ENCODE measurements at places on chromosomes 4 and X. TPM values are rescaled to one million over a fixed set of nuclear protein-coding genes. Genes with fewer than 3 reads are reported as not detected.
A peak's percentile ranks its signal among the peaks of the same experiment; 100 is the strongest.

GRCh38 chr4:15873117-15873516, 65.4 kb downstream of the FGFBP1 start:
- DNase-seq, result no peak

- no peak for DNase-seq
Observed at GRCh38 chr4:145102619-145103018, 4.5 kb downstream of the ABCE1 start.

Gene LGI2
- not detected for total RNA-seq

DNA sequence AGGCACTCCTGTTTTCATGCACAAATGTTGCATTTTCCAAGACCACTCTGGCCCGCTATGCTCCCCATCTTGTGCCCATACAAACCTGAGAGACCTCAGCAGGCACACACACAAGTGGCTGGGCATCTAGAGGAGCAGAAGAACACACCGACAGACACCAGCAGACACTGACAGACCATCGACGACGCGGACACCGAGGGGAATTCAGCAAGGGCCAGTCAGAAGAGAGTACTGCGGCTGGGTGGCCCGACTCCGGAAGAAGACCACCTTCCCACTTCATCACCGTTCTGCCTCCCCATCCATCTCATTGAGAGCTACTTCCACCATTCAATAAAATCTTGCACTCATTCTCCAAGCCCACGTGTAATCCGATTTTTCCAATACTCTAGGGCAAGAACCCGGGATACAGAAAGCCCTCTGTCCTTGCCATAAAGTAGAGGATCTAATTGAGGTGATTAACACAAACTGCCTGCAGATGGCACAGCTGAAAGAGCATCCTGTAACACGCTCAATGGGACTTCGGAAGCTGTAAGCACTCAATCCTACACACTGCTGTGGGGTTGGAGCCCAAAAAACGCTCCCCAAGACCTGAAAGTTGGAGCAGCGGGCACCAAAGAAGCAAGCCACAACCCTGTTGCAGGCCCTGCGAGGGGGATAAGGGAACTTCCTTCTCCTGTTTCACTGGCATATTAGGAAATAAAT, 780.9 kb downstream of the ARAP2 start:
- no peak for DNase-seq

- DNase-seq, result no peak
Observed at GRCh38 chrX:35166023-35166422, 223.4 kb downstream of the FAM47B start.

DNA sequence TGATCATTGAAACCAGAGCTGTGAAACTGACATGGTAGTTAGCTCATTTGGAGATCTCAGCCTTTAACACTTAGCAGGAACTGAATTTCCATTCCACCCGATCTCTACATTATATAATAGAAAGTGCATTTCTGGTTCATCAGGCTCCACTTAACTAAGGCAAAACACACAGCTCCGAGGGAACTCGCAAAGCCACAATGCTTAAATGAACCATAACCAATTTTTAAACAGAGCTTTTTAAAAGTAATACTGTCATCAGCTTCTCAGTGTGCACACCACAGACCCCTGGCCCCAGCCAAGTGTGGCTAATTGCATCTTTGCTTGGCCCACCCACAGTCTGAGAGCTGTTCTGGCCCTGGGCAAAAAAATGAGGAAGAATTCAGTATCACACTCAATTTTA, 66.1 kb downstream of the DCHS2 start:
- no peak for DNase-seq

Gene H2BW2
- total RNA-seq, result not detected

Gene IL2
- 0.67 TPM for total RNA-seq

Gene TGIF2LX
- total RNA-seq, result not detected

- DNase-seq, result no peak
Observed at GRCh38 chr4:123976819-123977218, 580.2 kb downstream of the SPRY1 start.

GRCh38 chr4:186144946-186145569, 40.6 kb downstream of the FAM149A start:
- DNase-seq, result no peak

Gene AFM
- not detected for total RNA-seq

Gene HTR2C
- total RNA-seq, result not detected

Gene SRPX
- total RNA-seq, result not detected

DNA sequence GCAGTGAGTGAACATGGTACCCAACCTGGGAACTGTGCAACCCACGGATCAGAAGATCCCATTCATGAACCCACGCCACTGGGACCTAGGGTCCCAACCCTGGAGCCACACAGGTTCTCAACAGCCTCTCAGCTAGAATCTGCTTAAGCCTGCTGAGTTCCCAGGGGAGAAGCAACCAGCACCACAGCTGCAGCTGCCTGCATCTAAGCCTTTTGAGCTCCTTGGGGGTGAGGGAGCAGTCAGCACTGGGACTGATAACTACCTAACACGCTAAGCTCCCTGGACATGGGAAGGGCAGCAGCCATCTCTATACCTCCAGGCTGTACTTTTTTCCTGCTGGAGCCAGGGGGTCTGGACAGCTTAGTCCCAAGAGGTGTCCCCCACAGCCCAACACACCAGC, 179.3 kb downstream of the IL15 start:
- DNase-seq, result no peak

Gene CAMK2D
- total RNA-seq, result 32.1 TPM

- no peak for DNase-seq
Observed at GRCh38 chr4:75666299-75666698, 6.9 kb downstream of the G3BP2 start.

DNA sequence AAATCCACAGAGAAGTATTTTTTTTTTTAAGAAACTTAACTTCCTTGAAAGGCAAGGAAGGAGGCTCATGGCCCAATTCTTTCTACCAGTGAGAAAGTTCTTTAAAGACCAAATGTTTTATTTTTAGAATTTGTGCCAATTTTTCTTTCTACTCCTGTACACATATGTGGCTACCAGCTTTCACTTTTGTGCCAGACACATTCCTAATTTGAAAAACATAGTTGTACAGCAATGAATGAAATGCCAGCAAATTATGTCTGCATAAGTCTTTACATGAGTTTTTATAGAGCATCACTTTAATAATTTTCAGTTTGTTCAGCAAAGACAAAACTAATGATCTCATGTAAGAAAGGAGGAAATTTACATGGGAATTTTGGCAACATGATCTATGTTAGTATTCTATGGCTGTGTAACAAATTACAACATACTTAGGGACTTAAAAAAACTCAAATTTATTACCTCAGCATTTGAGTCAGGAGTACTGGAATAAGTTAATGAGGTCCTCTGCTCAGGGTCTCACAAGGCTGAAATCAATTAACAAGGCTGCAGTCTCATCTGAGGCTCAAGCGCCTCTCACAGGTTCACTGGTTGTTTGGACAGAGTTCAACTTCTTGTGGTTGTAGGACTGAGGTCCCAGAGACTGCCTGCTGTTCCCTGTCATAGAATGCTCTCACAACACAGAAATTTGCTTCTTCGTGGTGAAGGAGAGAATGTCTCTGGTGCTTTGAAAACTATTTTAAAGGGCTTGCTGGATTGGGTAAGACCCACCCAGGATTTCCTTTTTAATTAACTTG, 678.2 kb upstream of the FAM241A start:
- DNase-seq, result no peak

- DNase-seq, result no peak
Observed at GRCh38 chr4:112386071-112386470, 88.9 kb downstream of the ALPK1 start.

GRCh38 chrX:45719751-45720501, 519.2 kb upstream of the DIPK2B start:
- no peak for DNase-seq

GRCh38 chrX:109857584-109858228, 124.6 kb upstream of the ACSL4 start:
- DNase-seq, result no peak

Gene RIPPLY1
- not detected for total RNA-seq

- DNase-seq, result no peak
Observed at GRCh38 chr4:168408620-168409019, 71.7 kb downstream of the DDX60L start.

DNA sequence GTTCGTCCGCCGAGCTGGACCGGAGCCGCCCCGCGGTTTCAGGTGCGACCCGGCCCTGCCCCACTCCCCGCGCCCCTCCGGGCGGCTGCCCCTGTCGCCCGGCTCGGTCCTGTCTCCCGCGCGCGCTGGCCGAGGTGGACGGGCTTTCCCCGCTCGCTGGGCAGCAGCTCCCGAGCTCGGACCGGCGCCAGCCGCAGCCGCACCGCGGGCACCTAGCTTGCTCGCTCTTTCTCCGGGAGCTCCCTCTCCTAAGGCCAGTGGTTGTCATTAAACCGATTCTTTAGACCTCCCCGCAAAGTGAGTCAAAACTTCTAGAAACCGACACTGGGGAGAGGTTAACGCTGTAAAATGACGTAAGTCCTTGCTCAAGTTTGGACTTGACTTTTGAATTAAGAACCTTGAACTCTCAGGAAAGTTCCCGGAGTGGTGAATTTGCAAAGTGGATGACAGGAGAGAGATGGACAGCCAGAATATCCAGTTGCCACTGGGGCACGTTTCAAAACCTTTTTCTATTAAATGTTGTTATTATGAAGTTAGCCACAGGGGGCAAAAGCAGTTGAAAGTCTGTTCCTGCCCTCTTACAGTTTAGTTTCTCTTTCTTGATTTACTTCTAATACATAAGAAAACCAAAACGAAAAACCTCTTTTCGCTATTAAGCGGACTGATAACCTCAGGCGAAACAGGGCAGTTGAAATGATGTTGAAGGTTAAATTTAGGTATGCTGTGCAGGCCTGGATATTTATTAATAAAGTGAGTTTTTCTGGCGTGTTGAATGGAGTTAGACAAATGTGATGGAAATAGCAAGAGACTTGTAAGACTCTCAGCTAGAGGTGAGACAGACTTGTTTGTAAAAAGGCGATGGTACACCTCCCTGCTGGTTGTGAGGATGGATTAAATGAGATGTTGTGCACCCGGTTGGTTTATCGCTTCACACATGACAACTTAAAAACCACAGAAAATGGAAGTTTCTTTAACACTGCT, 847 bp downstream of the PI4K2B start:
- peak; percentile 76 for DNase-seq

- no peak for DNase-seq
Observed at GRCh38 chr4:6924361-6924779, 14.7 kb downstream of the TBC1D14 start.

Gene FAM133A
- not detected for total RNA-seq

DNA sequence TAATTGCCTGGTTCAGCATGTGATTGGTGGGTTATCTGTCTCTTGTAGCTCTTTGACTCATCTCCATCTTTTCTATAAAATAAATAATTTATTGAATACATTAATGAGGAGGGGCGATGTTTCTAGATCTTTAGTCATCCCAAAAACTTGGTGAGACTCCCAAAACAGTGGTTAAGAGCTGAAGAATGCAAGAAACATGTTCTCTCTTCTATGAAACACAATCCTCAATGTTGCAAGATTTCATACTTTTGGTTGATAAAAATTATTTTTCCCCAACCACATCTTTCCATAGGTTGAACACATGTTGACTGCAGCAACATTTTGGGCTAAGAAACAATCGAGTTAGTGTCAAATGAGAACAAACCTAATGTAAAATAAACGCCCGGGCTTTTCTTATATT, 1.2 kb upstream of the TMEM47 start:
- DNase-seq, result no peak

GRCh38 chr4:184114431-184114830, 103.2 kb downstream of the ENPP6 start:
- no peak for DNase-seq

DNA sequence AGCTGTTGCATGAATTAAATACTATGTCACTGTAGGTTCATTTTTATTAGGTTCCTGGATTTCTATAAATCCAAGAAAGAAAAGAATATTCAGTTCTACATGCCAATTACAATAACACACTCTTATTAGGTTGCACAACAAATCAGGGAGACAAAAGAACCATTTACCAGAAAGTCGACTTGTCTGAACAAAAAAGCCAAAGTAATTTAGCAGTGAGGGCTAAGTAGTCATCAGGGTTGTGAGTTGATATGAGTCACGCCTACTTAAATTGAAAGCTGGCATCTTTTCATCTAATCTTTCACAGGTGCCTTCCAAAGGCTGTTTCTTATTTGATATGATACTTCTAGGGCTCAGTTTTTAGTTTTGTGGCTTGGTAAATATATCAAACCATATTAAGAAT, 25.4 kb upstream of the GNRHR start:
- DNase-seq, result no peak

DNA sequence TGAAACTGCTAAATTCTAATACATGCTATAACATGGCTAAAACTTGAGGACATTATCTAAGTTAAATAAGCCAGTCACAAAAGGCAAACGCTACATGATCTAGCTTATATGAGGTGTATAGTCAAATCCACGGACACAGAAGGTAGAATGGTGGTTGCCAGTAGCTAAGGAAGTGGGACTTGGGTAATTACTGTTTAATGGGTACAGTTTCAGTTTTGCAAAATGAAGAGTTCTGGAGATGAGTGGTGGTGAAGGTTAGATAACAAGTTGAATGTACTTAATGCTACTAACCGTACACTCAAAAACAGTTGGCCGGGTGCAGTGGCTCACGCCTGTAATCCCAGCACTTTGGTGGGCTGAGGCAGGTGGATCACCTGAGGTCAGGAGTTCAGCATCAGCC, 644.5 kb upstream of the DIPK2B start:
- no peak for DNase-seq

DNA sequence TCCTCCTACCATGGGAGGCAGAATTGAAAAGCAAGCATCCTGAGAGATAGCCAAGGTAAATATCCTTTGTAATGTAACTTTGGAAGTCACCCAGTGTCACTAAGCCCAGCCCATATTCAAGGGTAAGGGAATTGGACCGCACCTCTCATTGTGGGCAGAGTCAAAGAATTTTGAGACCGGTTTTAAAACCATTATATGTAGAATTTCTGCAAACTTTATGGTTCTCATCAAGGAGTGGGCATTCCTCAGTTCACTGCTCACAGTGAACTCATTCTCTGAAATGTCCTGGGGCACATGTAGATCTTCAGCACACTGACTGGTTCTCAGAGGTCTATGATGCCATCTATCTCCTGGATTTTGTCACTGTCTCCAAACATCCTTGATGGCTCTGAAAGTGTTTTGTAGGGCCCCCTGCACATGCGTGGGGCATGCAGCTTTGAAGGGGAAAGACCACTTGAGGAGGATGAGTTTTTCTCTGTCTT, 35.3 kb upstream of the CHRNA9 start:
- DNase-seq, result no peak

- no peak for DNase-seq
Observed at GRCh38 chrX:77528034-77528433, 80.8 kb downstream of the FGF16 start.

DNA sequence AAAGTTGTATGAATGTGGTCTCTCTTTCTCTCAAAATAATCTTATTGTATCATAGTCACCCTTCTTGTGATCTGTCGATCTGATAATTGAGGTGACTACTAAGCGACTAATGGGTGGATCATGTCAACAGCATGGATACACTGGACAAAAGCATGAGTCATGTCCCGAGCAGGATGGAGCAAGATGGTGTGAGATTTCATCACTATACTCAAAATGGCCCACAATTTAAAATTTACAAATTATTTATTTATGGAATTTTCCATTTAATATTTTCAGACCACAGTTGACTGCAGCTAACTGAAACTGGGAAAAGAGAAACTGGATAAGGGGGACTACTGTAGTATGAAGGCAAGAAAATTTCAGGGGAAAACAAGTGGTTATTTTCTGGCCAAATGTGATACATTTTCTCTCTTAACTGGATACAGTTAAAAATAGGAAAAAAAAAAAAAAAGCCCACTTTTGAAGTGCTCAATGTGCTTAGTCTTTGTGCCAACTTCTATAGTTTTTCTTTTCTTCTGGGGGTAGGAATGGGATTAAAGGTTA, 25.3 kb downstream of the FAM241A start:
- no peak for DNase-seq

All from CD4-positive, alpha-beta memory T cell (primary cell).